ENCODE measurements at places on chromosomes 7 and 10.

DNA sequence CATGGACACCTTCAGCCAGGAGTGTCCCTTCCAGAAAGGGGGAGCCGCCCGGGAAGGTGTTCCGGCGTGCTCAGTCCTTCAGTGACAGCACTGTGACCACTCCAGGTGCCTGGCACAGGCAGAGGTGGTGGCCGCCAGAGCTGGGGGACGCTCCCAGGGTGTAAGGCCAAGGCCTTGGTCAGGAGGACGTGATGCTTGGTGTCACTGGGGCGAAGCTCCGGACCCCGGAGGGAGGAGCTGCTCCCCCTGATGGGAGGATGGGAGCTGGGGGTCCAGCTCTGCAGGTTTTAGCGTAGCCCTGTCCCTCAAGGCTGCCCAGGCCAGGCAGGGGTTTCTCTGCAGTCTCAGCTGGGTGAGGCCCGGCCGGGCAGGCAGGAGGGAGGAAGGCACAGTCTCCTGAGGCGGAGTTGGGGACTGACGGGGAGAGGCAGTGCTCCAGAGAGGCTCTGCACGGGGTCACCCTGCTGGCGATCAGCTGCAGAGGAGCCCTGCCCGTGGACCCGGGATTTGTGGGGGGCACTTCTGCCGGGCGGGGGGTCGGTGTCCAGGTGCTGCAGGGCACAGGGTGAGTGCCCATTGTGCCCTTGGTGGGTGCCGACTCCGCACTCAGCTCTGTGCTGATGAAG is 56.5 kb upstream of the DNAJB6 start:
- DNase-seq: peak; percentile 41
- no peaks in the 10 kb centered on the region for H3K36me3 ChIP-seq
- H3K27ac ChIP-seq: no peak overlapping the region
- no peaks in the 10 kb centered on the region for H3K27me3 ChIP-seq

GRCh38 chr7:159025161-159025779 is 119.4 kb downstream of the VIPR2 start:
- no peak for DNase-seq
- H3K27me3 ChIP-seq: no peaks in the 10 kb centered on the region
- H3K4me1 ChIP-seq: no peaks in the 10 kb centered on the region
- no peak overlapping the region for H3K27ac ChIP-seq

- no peak for DNase-seq
- H3K4me1 ChIP-seq: no peaks in the 10 kb centered on the region
- H3K4me3 ChIP-seq: no peak overlapping the region
- no peak overlapping the region for H3K27ac ChIP-seq
Measured at GRCh38 chr7:45211958-45212357, 54.4 kb downstream of the RAMP3 start.

DNA sequence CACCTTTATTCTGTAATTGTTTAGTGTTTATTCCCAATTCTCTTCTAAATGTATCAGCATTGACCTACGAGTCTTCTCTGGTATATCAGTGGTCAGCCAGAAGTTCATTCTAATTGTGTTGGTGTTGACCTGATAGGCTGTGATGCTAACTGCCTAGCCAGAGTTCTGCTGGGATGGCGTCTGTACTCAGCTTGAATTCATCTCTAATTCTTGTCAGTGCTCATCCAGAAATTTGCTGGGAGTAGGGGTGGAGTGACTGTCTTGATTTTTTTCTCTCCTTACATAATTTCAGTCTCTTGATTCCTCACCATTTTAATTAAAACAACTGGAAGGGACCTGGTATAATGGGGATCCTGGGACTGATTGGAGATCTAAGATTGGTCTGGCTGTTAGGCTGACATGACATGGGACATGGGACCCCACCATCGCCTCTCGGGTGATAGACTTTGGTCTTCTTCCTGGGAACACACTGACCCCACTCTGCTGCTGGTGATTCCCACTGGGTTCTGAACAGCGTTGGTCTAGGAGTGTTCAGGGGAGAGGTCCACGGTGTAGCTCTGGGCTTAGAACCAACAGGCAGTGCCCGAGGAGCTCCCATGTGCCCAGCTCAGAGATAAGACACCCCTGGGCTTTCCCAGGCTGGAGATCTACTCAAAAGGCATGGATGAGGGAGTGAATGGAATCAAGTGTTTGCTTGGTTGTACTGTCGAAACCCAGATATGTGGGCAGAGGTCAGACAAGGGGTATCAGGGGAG is 3.8 kb downstream of the NEURL1 start:
- H3K36me3 ChIP-seq: no peaks in the 10 kb centered on the region
- peaks cover 51% of the 10 kb centered on the region for H3K27me3 ChIP-seq
- H3K27ac ChIP-seq: no peak overlapping the region
- no peak overlapping the region for H3K4me3 ChIP-seq
- H3K4me1 ChIP-seq: peaks cover 30% of the 10 kb centered on the region
- DNase-seq: no peak

DNA sequence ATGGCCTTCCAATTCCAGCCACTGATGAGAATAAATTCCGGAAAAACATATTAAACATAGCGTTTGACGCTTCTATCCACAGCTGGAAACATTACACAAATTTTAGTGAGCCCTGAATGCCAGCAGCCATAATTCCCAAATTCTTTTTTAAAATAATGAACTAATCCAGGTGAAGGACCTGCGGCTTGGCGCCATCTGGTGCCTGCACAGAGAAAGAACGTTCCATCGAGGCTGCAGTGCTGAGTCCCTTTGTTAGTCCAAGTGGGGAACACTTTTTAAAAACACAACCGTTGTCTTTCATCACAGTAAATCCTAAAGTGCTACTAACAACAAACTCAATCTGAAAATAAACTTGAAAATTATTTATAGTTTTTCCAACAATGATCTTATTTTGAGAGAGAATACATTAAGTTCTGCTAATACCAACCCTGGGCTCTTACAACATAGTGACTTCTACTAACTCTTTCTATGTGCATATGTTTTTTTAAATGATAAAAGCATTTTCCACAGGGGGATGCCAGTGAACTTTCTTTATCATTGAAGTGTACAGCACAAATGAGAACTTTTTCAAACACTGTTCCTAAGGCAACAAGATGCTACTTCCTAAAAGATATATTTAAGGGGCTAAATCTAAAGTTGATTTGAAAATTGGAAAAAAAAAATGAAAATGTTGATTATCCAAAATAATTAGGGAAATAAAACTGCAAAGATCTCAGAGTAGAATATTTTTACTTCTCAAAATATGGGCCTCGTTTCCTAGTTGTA is 166.9 kb upstream of the RNF32 start:
- peaks cover 3% of the 10 kb centered on the region for H3K27me3 ChIP-seq
- peak; percentile 76 for DNase-seq
- H3K4me3 ChIP-seq: no peak overlapping the region
- no peak overlapping the region for H3K27ac ChIP-seq

- no peak overlapping the region for H3K27ac ChIP-seq
- H3K4me1 ChIP-seq: no peaks in the 10 kb centered on the region
- no peak for DNase-seq
- H3K36me3 ChIP-seq: no peaks in the 10 kb centered on the region
Measured at GRCh38 chr10:47374611-47375536, 9.2 kb downstream of the ZNF488 start.

GRCh38 chr7:92035576-92035975 is 94.9 kb downstream of the AKAP9 start:
- H3K27me3 ChIP-seq: no peaks in the 10 kb centered on the region
- H3K27ac ChIP-seq: no peak overlapping the region
- no peak overlapping the region for H3K4me3 ChIP-seq
- H3K4me1 ChIP-seq: no peaks in the 10 kb centered on the region
- no peak for DNase-seq

DNA sequence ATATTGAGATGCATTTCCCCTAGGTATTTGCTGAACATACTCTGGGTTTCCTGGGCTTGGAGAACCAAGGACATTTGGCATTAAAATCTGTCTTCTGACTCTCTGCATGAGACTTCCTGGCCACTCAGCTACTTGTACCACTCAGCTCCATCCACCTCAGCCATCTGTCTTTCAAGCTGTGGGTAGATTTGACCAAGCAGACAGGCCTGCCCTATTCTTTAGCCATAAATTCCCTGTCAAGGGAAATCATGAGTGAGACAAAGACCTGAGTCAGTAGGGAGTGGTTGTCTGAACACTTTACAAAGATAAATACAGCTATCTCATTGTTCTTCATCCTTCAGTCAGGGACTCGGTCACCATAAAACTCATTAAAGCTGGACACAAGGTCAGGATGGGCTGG is 399.1 kb downstream of the GPAM start:
- no peaks in the 10 kb centered on the region for H3K36me3 ChIP-seq
- no peak for DNase-seq
- H3K4me3 ChIP-seq: no peak overlapping the region
- H3K27ac ChIP-seq: no peak overlapping the region
- no peaks in the 10 kb centered on the region for H3K4me1 ChIP-seq

GRCh38 chr7:106074257-106074656 is 37.9 kb downstream of the SYPL1 start:
- no peak overlapping the region for H3K27ac ChIP-seq
- no peak for DNase-seq
- H3K36me3 ChIP-seq: no peaks in the 10 kb centered on the region
- H3K4me1 ChIP-seq: peaks cover 13% of the 10 kb centered on the region

GRCh38 chr7:94067047-94067446 is 62.9 kb upstream of the BET1 start:
- no peaks in the 10 kb centered on the region for H3K36me3 ChIP-seq
- H3K4me3 ChIP-seq: no peak overlapping the region
- H3K27ac ChIP-seq: no peak overlapping the region
- H3K4me1 ChIP-seq: peaks cover 14% of the 10 kb centered on the region
- no peaks in the 10 kb centered on the region for H3K27me3 ChIP-seq
- DNase-seq: no peak

DNA sequence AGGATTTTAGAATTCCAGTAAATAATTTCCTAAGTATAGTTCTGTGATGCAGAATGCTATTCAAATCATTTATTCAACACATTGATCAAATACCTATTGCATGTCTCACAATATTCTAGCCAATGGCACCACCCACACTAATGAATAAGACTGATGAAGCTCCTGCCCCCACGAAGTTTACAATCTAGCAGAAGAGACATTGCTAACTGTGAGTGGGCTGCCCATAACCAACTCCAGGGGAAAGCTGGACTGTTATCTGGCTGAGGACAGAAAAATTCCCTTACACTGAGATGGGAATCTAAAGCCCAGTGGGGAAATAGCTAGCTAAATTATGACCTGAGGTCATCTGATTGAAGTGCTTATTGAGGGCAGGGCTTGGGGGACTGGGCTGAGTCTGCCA is 128.8 kb upstream of the LYZL2 start:
- no peak overlapping the region for H3K4me3 ChIP-seq
- DNase-seq: no peak
- no peaks in the 10 kb centered on the region for H3K36me3 ChIP-seq

- no peaks in the 10 kb centered on the region for H3K36me3 ChIP-seq
- no peak overlapping the region for H3K27ac ChIP-seq
- DNase-seq: no peak
- H3K27me3 ChIP-seq: no peaks in the 10 kb centered on the region
- no peaks in the 10 kb centered on the region for H3K4me1 ChIP-seq
- H3K4me3 ChIP-seq: no peak overlapping the region
Measured at GRCh38 chr10:100436255-100436654, 26.6 kb upstream of the WNT8B start.

GRCh38 chr10:63603709-63604445 is 82.7 kb downstream of the REEP3 start:
- H3K27me3 ChIP-seq: no peaks in the 10 kb centered on the region
- no peak overlapping the region for H3K27ac ChIP-seq
- H3K4me1 ChIP-seq: peaks cover 13% of the 10 kb centered on the region
- DNase-seq: no peak
- H3K36me3 ChIP-seq: peaks cover 33% of the 10 kb centered on the region

DNA sequence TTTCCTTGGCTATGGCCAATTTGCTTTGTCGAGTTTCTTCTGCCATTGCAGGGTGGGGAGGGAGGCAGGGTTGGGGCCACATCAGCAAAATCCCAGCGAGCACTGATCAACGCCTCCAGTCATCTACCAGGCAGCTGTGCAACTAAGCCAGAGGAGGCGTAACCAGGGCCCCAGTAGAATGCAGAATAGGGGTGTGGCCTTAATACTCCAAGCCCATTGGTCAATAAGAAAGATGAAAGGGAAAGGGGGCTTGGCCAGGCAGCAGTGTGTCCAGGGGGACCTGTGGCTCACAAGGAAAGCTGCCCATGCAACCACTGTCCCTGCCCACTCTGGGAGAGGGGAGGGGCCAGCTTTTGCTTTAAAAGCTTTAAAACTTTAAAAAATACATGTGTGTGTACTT is 21.5 kb upstream of the GGCT start:
- no peaks in the 10 kb centered on the region for H3K27me3 ChIP-seq
- H3K36me3 ChIP-seq: peaks cover 3% of the 10 kb centered on the region
- H3K4me1 ChIP-seq: no peaks in the 10 kb centered on the region
- DNase-seq: no peak

DNA sequence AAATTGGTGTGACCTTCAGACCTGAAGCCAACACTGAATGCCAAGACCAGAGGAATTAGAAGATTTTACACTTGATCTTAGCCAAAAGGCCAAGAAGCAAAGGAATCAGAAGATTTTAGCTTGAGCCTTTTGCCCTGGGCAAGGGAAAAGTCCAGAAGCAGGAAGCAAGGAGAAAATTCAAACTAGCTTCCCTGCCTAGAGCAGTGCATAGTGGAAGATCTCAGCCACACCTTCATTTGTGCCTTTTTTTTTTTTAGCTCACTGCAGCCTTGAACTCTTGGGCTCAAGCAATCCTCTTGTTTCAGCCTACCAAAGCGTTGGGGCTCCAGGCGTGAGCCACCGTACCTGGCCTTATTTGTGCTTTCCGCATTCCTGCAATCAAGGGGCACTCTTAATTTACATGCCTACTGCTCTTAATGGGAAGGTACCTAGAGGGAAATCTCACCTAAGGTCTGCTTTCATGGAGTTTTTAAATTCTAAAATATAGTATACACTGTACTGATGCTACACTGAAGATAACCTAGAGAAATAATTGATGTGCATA is 8.3 kb upstream of the PIP4K2A start:
- H3K4me1 ChIP-seq: no peaks in the 10 kb centered on the region
- no peak overlapping the region for H3K27ac ChIP-seq
- H3K36me3 ChIP-seq: no peaks in the 10 kb centered on the region

GRCh38 chr10:29921071-29921446 is 138.3 kb downstream of the JCAD start:
- no peak for DNase-seq
- no peaks in the 10 kb centered on the region for H3K27me3 ChIP-seq
- no peak overlapping the region for H3K27ac ChIP-seq
- no peaks in the 10 kb centered on the region for H3K4me1 ChIP-seq

- H3K4me1 ChIP-seq: peaks cover 2% of the 10 kb centered on the region
- H3K27me3 ChIP-seq: no peaks in the 10 kb centered on the region
- no peaks in the 10 kb centered on the region for H3K36me3 ChIP-seq
- no peak overlapping the region for H3K27ac ChIP-seq
- H3K4me3 ChIP-seq: no peak overlapping the region
Measured at GRCh38 chr7:86600506-86601290, 43.0 kb upstream of the GRM3 start.

DNA sequence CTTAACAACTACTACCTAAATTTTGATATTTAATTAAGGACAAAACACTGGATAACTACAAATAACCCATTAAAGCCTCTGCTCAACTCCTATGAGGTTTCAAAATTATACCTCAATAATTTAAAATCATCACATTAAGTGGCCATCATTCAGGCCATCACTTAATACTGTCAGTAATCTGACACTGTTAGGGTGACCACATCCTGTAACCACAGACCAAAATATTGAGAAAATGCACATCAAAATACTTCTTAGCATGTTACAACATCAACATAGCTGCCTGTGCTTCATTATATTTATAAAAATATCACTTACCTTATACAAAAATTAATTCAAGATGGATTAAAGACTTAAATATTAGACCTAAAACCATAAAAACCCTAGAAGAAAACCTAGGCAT is 23.3 kb downstream of the SEM1 start:
- no peaks in the 10 kb centered on the region for H3K27me3 ChIP-seq
- H3K4me1 ChIP-seq: no peaks in the 10 kb centered on the region
- no peak overlapping the region for H3K4me3 ChIP-seq
- DNase-seq: no peak
